Activated naive CD4-positive, alpha-beta T cell (primary cell): ENCODE measurements at places on chromosomes 2 and 18.

GRCh38 chr18:24514439-24514838, 54.0 kb downstream of the HRH4 start:
- DNase-seq, result no peak

DNA sequence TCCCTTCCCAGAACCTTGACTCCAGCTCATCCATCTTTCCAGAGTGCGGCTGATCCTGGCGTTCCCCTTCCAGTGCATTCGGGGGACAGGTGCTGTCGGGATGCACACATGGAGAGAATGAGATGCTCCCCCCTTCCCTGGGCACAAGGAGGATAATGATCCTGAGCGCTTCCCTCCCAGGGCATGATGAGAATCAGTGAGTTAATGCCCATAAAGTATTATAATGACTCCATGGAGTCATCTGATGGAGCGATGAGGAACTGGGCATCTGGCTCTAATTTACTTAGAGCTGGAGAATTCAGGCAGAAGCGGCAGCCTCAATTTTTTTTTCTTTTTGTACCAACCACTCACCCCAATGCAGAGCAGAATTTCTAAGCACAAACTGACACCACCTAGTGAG, 79.6 kb upstream of the SKOR2 start:
- DNase-seq, result no peak

DNA sequence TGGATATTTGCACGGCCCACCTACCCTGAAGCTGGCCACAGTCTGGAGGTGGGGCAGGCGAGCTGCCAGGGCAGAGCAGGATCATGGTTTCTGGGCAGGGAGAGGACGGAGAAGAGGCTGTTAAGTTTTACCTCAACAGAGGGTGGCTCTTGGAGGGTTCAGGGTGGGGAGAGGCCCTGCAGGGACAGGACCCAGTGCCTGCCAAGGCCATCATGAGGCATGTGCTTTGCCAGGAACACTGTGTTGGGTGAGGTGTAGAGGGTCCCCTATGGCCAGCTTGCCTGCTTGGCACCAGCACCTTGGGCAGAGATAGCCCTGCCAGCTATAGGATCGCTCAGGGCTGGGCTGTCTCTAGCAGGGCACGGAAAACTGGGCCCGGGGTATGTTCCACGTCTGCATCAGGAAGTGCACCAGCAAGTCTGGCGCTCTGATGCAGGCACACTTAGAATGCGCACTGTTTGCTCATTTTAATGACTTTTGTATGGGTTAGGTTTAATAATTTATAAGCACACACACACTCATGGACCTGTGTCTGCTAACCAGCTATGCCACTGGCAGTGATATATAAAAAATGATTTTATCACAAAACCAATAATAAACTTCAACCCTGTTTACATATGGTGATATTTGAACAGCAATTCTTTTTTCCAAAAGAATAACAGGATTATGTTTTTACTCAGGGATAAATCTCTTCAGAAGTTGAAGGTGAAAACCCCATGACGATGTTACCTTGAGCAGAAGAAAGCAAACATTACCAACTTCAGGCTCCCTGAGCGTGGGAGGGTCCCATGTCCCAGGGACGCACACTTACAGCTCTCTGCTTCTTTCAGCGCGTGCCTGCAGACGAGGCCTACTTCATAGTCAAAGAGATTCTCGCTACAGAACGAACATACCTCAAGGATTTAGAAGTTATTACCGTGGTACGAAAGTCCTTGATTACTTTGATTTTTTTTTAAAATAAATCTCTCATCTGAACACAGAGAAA, 46.4 kb downstream of the STK25 start:
- DNase-seq, result no peak

- DNase-seq, result no peak
These were observed 90.5 kb upstream of the TACR1 start for GRCh38 chr2:75289771-75290170.

GRCh38 chr2:71457923-71458322, 4.6 kb downstream of the DYSF start:
- DNase-seq, result no peak

- DNase-seq, result no peak
These were observed 97.8 kb downstream of the ASB1 start for GRCh38 chr2:238524426-238524983.

GRCh38 chr2:239182981-239183791, 217.6 kb downstream of the HDAC4 start:
- DNase-seq, result no peak

DNA sequence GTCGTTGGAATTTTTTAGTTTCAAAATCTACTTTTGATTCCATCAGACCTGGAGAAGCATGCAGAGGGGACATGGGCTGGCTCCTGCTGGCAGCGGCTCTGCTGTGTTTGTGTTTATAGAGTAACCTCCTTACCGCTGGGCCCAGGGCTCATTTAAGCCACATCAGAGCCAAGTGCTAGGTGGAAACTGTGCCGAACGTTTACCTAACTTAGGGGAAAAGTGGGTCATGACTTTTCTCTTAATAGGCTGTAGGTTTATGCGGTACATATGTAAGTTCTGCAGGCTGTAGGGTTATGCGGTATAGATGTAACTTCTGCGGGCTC, 17.7 kb downstream of the CNDP2 start:
- DNase-seq, result no peak

DNA sequence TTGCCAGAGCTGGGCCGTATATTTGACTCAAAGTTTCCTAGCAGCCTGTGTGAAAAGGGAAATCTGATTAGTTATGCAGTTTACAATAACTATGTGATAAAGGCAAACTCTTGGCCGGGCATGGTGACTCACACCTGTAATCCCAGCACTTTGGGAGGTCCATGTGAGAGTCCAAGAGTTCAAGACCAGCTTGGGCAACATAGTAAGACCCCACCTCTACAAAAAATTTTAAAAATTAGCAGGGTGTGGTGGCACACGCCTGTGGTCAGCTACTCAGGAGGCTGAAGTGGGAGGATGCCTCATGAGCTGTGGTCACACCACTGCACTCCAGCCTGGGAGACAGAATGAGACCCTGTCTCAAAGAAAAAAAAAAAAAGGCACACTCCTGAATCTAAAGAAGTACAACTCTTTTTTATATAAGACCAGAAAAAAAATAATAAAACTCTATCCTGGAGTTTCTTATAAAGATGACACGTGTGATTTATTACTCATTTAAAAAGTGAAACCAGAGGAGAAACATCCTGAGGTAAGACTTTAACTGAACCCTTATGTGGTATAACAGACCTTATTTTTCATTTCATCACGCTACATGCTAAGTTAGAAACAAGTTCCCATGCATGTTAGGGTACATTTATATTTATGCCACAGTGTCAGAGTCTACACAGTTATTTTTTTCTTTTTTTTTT, 32.6 kb upstream of the KCMF1 start:
- no peak for DNase-seq

GRCh38 chr2:69020496-69021426, 7.8 kb downstream of the ANTXR1 start:
- DNase-seq, result no peak

- no peak for DNase-seq
These were observed 159.7 kb downstream of the CD226 start for GRCh38 chr18:69787825-69788547.

GRCh38 chr18:13217971-13218367, 591 bp upstream of the LDLRAD4 start:
- DNase-seq, result no peak

- no peak for DNase-seq
These were observed 65.1 kb downstream of the LIPG start for GRCh38 chr18:49626842-49627467.

GRCh38 chr2:238859636-238860347, 11.9 kb downstream of the TWIST2 start:
- no peak for DNase-seq

DNA sequence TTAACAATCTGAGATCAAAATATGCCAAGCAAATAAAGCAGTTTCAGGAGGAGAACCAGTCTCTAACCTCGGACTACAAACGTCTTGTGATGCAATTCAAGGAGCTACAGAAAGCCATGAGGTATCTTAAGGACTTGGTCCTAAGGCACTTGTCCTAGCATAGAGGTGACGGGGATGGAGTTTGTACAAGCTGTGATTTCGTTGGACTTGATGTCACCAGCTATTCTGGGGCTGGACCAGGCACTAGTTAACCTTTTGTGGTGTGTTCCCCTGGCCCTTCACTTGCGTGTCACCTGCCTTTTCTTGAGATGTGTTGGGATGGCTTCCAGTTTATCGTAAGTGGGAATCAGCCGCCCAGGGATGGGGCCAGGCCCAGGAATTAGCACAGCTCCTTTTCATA, 33.7 kb downstream of the OTOF start:
- no peak for DNase-seq

- DNase-seq, result no peak
These were observed 141.5 kb downstream of the ZNF516 start for GRCh38 chr18:76353500-76353899.

- DNase-seq, result no peak
These were observed 35.7 kb upstream of the GPR155 start for GRCh38 chr2:174522553-174522952.

- no peak for DNase-seq
These were observed 12.3 kb upstream of the SNED1 start for GRCh38 chr2:240985881-240986786.

DNA sequence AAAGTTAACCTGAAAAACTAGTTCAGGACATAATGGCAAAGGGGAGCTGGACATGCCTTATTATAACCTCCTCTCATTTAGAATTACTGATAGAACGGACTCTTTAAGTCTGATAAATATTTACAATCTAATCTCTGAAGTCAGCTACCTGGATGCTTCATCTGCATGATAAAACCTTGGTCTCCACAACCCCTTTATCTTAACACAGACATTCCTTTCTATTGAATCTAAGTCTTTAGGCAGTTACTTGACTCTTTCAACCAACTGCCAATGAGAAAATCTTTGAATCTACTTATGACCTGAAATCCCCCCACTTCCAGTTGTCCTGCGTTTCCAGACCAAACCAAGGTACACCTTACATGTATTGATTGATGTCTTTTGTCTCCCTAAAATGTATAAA, 191.2 kb upstream of the LRRTM4 start:
- DNase-seq, result no peak

GRCh38 chr2:48860380-48860779, 104.9 kb upstream of the LHCGR start:
- no peak for DNase-seq

GRCh38 chr2:12486205-12487118, 230.3 kb upstream of the TRIB2 start:
- no peak for DNase-seq

GRCh38 chr18:9734189-9734588, 26.1 kb downstream of the RAB31 start:
- DNase-seq, result no peak

DNA sequence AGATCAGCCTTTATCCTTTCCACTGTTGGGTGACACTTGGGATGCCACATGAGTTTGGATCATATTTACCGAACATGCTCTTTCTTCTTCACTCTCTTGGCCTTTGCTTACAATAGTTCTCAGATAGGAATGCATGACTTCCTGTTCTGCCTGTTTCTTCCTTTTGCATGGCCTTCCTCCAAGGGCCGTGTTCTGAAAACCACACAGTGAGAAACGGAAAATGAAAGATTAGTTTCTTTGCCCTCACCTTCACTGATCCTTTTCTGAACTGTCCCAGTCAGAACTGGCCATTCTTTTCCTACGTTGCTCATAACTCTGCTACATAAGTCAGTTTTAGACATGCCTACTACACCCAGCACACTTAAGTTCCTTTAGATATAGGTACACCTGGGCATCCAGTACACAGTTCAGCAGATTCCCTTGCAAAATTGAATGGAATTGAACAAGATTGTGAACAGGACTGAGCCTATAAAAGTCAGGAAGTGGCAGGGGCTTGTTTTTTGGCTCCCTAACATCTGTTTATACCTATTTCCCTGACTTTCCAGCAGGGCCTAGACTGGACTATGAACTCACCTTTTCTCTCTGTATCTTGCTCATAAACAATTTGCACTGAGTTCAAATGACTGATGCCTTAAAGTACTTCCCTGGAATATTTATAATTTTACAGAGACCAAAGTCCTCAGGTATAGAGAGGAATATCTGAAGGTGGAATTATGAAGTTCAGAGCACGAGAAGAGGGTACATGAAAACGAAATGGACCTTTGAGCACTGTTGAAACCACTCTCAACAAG, 186.4 kb upstream of the ST6GAL2 start:
- no peak for DNase-seq

DNA sequence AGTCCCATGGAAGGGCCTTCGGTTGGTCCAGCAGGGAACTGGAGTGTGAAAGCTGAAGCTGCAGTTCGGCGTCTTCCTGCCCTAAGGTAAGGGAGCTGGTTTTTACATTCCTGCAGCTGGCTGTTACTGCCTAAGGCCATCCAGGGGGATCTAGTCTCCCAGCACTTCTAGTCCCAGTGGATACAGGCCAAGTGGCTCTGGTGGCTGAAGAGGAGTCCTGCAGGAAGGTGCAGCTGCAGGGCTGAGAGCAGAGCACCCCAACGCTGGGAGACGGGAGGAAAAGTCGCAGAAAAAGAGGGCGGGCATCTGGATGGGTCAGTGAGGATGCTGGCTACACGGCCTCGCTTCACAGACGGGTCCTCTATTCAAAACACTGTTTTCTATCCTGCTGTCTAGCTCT, 225.0 kb upstream of the HS6ST1 start:
- DNase-seq, result no peak

DNA sequence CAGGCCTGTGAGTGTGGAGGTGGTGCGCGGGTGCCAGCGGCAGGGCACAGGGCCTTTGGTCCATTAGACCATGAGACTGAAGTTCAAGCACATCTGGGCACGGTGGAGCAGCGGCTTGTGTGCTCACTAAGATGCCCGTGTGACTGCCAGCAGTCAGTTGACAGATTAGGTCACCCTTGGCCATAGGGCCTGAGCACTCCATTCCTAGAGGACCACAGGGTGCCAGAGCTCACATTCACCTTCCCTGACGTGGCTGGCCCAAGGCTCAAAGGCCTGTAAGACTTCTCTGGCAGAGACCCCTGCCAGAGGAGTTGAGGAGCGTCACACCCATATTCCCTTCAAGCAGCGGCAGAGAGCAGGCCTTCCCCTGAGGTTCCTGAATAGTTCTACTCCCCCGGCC, 650 bp downstream of the LHCGR start:
- no peak for DNase-seq

DNA sequence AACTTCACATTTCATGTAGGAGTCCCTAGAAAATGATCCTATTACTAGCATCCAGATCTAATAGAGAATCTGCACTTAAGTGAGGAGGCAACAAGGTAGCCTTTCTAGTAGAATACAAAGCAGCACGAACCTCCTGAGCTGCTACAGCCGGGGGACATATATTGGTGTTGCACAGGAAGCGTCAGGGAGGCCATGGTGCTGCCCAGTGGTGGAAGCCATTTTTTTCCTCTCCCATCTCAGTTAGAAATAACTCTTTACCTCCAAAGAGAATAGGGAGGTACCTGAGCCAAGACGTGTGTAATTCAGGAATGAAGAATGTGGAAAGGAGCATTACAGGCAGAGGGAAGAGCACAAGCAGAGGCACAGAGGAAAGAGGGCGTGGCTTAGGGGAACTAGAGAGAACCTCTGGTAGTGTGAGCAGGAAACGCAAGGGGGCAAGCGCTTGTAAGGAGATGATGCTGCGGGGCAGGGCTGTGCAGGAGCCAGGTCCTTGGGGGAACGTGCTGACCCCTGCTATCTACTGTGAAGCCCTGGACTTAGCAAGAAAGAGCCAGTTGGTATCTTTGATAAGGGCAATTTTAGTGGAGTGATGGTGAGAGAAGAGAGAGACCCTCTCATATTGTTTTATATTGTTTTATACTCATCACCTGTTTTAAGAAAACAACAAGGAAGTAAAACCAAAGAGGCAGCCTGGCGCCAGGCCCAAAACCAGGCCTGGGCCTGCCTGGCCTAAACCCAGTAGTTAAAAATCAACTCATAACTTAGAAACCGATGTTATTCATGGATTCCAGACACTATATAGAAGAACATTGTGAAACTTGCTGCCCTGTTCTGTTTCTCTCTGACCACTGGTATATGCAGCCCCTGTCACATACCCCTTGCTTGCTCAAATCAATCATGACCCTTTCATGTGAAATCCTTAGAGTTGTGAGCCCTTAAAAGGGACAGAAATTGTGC, 50.0 kb upstream of the TTC39C start:
- no peak for DNase-seq
